Esophagus mucosa (tissue), 1 donor: ENCODE measurements at places on chromosomes 3 and 15.

GRCh38 chr15:81222007-81222406 lies 25.3 kb downstream of the IL16 start:
- ATAC-seq = no peak

DNA sequence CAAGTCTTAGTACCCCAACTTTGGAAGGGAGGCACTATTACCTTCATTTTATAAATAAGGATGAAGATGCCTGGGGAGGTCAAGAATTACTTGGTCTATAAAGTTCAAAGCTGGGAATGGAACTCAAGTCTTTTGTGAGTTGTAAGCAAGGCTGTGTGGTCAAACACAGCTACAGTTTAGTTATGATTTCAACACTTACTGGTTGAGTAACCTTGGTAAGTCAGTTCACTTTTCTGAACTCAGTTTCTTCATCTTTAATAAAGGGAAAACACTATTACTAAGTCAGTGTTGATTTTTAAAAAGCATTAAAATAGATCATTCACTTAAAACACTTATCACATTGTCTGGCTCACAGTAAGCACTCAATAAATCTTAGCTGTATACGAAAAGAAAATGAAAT lies 200.4 kb upstream of the ADAMTS9 start:
- ATAC-seq = no peak

- no peak for ATAC-seq
Measured at GRCh38 chr3:104396974-104397669, 969.6 kb upstream of the ALCAM start.

DNA sequence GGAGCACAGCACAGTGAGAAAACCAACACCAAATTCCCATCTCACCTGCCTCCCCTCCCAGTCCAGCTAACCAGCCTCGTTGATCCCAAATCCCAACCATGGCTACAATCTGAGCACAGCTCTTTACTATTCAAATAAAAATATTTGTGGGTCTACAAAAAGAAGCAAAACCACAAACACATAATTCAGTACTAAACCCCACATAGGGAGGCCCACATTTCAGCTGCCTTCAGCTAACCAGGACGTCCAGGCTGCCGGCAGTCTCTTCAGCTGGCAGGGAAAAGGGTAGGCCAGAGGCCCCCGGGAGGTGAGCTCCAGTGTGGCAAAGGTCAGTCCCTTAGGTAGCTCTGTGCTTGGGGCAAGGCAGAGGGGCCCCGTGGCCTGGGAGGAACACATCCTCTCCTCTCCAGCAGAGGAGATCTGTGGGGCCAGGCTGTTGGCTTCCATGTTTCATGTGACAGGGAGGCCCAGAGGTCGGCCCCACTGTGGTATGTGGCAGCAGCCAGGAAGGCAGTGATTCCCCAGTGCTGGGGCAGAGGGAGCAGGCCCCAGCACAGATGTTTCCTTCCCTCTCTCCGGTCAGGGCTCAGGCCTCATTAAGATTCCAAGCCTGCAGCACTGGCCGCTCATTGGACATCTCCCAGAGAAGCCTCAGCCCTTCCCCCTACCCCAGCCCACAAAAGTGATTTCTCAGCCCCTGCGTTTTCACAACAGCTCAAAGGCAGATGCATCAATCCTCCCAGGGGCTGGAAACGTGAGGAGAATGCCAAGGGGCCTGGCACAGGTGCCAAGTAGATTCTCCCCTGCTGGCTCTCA lies 381.4 kb downstream of the NTRK3 start:
- no peak for ATAC-seq

DNA sequence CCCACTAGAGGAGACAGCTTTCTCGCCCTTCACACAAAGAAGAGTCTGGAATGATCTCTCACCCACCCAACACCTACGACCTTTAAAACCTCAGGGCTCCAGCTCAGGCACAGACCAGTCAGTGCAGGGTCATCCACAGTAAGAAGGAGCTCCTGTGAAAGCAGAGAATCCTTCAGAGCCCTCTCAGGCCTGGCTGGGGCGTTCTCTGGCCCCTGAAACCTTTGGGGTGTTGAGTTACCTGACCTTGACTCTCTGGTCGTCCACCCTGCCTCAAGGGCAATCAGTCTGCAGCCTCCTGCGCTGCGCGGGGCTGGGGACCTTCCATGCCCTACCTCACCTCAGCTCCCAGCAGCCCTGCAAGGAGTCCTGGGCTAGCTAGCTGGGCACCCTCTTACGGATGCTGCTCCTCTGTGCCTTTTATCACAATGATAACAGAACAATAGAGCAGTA lies 106.2 kb downstream of the ADCY5 start:
- no peak for ATAC-seq

DNA sequence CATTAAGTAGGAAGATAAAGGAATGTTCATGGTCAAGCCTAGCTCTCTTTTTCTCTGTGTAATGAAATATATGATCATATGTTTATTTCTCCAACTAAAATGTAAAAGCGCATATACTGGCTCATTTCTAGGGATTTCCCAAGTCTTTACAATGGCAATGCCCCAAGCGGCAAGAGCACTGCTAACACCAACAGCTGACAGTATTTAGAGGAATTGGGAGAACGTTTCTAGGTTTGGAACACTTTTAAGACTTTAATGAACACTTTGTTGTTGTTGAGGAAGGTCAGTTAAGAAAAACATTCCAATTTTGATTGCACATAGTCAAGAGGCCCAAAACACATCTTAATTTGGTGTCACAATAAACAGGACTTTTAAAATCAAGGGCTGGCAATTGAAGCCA lies 132.7 kb downstream of the ATP8B4 start:
- no peak for ATAC-seq

GRCh38 chr3:68773401-68773800 lies 158.9 kb downstream of the TAFA4 start:
- ATAC-seq = no peak

DNA sequence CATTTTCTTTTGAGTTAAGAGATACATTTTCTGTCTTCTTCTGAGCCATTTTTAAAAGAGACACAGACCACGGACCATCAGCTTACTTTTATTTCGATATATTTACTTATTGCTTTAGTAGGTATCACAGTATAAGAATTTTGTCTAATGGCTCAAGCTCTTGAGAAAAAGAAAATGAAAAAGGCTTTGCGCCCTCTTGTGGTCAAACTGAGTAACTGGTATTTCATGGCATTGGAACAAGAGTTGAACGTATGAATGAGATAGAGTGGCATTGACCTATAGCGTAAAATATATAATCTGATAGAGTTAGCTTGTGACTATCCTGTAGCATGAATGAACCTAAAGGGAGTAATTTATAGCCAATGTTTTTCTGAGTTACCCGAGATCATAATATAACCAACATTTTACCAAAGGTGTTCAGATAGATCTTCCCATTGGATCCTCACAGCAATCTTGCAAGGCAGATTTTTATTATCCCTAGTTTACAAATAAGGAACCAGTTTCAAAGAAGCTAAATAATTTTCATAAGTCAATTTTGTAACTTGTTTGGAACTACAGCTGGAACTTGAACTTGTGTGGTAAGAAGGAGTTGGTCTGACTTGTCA lies 154.6 kb downstream of the POLR2M start:
- peak; percentile 42 for ATAC-seq

GRCh38 chr15:59689626-59690236 lies 611 bp upstream of the BNIP2 start:
- peak; percentile 60 for ATAC-seq

- peak; percentile 20 for ATAC-seq
Measured at GRCh38 chr3:143600756-143601718, 247.2 kb downstream of the SLC9A9 start.

GRCh38 chr3:8627201-8627940 lies 17.2 kb downstream of the SSUH2 start:
- no peak for ATAC-seq

DNA sequence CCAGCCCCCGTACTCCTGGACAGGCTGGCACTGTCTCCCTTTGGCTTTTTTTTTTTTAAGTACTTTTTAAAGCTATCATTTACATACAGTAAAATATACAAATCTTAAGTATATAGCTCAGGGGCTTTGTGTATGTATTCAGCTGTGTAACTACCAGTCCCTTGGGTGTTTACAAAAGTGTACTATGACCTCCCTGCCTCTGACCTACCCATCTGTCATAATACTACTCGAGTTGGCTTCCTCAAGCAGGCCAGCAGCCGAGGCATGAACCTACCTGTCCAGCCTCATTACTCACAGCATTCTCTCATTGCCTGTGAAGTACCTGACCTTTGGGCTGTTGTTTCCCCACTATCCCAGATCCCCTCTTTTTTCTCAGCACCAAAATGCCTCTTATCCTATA lies 33.2 kb downstream of the ABHD2 start:
- peak; percentile 89 for ATAC-seq

GRCh38 chr3:65919826-65920225 lies 118.9 kb downstream of the MAGI1 start:
- ATAC-seq = no peak

- no peak for ATAC-seq
Measured at GRCh38 chr3:119662604-119663373, 2.4 kb upstream of the POPDC2 start.
